Activated CD4-positive, alpha-beta T cell treated with anti-CD3 and anti-CD28 coated beads, Interleukin-2, amount 50 U/mL, for 4 hours (primary cell): ENCODE measurements at places on chromosomes 3 and 15.

- no peak for DNase-seq
These were observed 48.5 kb downstream of the ZDHHC19 start for GRCh38 chr3:196162679-196163078.

DNA sequence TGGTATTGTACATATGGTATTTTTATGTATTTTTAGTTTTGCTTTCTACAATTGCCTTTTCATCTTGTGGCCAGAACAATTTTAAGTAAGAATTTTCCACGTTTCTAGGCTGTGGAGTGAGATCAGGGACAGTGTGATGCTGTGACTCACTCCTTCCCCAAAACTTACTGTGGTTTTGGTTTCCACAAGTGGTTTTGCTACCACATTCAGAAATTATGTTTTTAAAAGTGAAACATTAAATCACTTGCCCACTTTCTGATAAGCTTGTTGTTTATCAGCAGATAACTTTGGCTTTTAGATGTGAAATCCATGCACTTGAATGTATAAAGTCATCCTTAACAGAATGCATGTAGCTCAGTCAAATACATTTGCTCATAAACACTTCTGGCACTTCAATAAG, 192.2 kb upstream of the THRB start:
- DNase-seq: no peak

DNA sequence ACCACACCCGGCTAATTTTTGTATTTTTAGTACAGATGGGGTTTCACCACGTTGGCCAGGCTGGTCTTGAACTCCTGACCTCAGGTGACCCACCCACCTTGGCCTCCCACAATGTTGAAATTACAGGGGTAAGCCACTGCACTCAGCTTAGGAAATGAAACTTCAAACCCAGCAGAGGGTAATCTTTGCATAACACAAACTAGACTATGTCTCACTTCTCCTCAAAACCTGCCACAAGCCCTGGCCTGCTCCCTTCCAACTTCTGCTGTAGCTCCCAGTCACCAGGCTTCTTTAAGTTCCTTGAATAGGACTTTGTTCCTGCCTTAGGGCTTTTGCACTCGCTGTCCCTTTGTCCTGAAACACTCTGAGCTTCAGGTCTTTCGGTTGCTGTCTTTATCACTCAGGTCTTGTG, 39.2 kb upstream of the SEMA4B start:
- no peak for DNase-seq

- DNase-seq: no peak
These were observed 61.8 kb downstream of the ZBBX start for GRCh38 chr3:167318306-167318705.

DNA sequence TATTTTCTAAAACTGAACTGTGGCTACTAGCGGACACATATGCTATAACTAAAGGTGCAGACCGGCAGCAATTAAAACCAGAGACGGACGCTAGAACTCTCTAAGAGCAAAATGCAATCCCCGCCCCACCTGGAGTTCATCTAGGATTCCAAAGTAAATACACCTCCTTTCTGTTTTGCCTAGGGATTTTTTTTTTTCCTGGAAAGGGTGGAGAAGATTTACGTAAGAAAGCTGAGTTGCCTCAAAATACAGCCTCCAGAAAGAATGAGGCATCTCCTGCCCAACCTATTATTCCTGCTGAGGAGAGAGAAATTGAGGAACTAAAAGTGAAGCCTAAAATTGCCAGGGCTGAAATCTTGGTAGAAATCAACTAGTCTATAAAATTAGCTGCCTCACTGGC, 150.2 kb downstream of the TP63 start:
- DNase-seq: no peak

DNA sequence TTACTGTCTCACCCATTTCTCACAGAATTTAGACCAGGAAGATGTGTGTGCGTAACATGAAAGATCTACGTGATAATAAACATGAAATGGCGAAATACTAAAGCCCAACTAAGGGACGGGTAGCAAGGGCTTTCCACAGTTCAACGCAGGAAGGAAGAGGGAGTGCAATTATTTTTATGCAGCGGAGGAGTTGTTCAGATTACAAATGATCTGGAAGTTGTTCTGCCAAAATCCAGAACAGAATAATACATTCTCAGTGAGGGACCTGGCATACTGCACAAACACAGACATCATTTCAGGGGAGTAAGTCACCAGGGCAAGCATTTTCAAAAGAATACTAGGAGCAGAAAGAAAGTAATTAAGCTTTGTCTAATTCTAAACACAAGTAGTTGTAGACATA, 133.6 kb upstream of the RAP2B start:
- no peak for DNase-seq

GRCh38 chr15:55289746-55290527, at the start of gene RAB27A:
RAB27A (minus strand) TSS chr15:55289813; CDS start chr15:55234934, 54,879 bp downstream.
- peak; percentile 78 for DNase-seq

DNA sequence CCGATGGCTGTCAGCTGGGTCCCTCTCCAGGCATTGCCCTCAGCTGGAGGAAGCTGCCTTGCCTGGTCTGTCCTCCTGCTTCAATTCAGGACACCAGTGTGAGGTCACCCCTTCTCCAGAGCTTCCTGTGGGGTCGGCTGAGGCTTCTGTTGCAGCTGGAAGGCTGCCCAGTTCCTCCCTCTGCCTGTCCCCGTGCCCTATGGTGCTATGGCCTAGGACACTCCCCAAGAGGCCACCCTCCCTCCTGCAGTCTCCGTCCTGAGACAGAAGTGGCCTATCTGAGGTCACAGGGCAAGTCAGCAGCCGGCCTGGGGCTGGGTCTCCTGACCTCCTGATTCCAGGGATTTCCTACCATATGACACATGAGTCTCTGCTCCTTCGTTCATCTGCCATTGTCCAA, 57.9 kb downstream of the RASGRF1 start:
- DNase-seq: no peak
